ENCODE measurements at places on chromosomes 2 and 18.

DNA sequence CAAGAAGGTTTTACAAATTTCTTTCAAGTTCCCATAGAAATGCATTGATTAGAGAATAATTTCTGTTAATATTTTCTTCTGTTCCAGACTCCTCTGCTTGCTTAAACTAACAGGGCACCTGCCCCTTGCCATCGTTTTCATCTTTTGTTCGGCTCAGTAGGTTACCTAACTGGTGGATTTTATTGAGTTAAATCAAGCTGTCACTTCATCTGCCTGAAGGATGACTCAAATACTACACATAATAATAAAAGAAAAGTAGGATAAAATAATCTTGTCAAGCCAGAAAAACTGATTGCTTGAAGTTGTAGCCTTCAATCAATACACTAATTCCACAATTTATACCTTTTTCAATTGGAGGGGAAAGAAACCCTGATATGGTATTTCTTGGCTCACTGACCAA, 234.0 kb downstream of the NR4A2 start:
- DNase-seq: no peak

DNA sequence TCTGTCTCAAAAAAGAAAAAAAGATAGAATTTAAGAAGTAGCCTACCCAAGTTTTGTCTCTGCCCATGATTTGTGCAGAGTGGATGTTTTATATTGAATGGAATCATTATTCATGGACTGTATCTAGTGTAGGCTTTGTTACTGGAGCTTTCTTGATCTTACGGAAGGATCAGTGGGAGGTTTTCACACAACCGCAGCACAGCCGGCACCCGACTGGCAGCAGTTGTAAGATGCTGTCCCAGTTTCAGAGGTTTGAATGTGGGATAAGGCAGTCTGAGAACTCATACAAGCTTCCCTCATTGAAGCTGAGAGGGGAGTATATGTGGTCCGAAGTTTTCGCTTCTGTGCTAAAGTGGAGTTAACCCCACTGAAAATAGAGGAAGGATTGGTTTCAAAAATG, 19.7 kb upstream of the SAG start:
- DNase-seq: peak; percentile 22

DNA sequence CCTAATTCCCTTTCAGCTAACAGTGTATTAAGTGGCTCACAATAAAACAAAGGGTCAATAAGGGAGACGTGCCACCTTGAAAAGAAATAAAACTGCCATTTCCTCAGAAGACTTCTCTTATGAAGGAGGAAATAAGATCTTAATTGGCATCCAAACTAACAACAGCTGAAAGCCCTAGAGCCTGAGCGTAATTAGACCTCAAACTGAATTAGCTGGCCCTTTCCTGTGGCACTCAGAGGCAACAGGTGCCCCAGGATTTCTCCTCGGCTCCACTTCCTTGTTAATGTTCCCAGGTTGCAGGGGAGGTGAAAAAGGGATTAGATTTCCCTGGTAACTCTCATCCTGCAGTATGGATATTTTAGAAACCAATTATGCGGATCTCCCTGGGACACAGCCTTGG, 804.3 kb downstream of the DCDC2C start:
- DNase-seq: no peak

DNA sequence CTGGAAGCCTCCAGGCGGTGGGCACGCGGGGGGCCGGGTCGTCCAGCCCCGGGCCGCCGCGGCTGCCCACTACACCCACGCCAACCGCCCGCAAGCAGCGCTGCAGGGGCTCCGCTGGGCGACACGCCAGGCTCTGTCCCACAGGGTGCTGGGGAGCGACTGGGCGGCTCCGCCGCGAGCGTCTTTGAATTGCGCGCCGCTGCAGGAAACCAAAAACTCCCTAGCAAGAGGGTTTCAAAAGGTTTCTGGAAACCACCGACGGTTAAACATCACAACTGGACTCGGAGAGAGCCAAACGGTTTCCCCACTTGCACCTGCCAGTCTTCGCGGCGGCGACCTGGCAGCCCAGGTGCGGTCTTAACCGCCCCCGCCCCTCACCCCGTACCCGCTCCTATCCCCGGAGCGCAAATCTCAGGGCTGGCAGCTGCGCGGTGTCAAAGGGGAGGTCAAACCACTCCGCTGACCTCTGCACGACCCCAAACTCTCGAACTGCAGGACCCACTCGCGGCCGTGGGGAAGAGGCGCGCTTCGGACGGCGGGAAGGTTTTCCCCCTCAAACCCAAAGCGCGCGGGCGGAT, 1.0 kb downstream of the CXCR4 start:
- DNase-seq: no peak

- DNase-seq: no peak
These were observed 117.9 kb downstream of the AGAP1 start for GRCh38 chr2:235611756-235612155.

GRCh38 chr2:113173542-113174375, at the start of gene PSD4:
Gene PSD4 (plus strand): TSS chr2:113173971. CDS start chr2:113182457, 8,486 bp downstream.
- DNase-seq: no peak

- DNase-seq: no peak
These were observed 189.0 kb upstream of the COPS8 start for GRCh38 chr2:236896688-236897087.
